Spinal cord (tissue), 10 donors: ENCODE measurements at places on chromosomes 1 and 21.

DNA sequence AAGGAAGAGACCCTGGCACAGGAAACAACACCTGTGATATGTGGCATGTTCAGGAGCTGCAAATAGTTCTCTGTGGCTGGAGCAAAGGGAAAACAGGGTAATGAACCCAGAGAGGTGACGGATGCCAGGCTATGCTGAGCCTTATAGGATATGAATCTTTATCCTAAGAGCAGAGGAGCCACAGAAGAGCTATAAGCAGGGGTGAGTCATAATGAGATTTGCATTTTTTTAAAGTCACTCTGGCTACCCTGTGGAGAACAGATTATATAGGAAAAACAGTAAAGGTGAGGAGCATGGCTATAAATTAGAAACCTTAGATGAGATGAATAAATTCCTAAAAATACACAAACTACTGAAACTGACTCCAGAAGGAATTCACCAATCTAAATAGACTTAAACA lies 12.8 kb upstream of the MPL start:
- H3K4me3 ChIP-seq = no peak overlapping the region
- no peaks in the 10 kb centered on the region for H3K36me3 ChIP-seq
- H3K27me3 ChIP-seq = no peaks in the 10 kb centered on the region
- no peak overlapping the region for H3K27ac ChIP-seq

- no peak overlapping the region for H3K27ac ChIP-seq
- DNase-seq = no peak
- H3K4me1 ChIP-seq = no peaks in the 10 kb centered on the region
- H3K36me3 ChIP-seq = no peaks in the 10 kb centered on the region
Measured at GRCh38 chr1:191729742-191730141, 428.5 kb upstream of the RGS18 start.

GRCh38 chr1:93640656-93641440 lies 40.8 kb downstream of the BCAR3 start:
- no peak overlapping the region for H3K4me3 ChIP-seq
- H3K4me1 ChIP-seq = peaks cover 27% of the 10 kb centered on the region
- H3K27me3 ChIP-seq = no peaks in the 10 kb centered on the region
- no peak overlapping the region for H3K27ac ChIP-seq

- no peak overlapping the region for H3K27ac ChIP-seq
- no peak for DNase-seq
- H3K4me3 ChIP-seq = no peak overlapping the region
- no peaks in the 10 kb centered on the region for H3K4me1 ChIP-seq
- no peaks in the 10 kb centered on the region for H3K27me3 ChIP-seq
Measured at GRCh38 chr1:223248770-223249140, 105.7 kb upstream of the TLR5 start.
